ENCODE measurements at places on chromosomes 2 and 18.

- DNase-seq: no peak
Measured at GRCh38 chr2:24469148-24469650, 21.9 kb upstream of the NCOA1 start.

- DNase-seq: no peak
Measured at GRCh38 chr2:37421686-37422085, 77.3 kb downstream of the QPCT start.

GRCh38 chr2:65877331-65878010 is 445.1 kb upstream of the SPRED2 start:
- DNase-seq: no peak

GRCh38 chr18:67417864-67418523 is 98.5 kb downstream of the DSEL start:
- DNase-seq: no peak

DNA sequence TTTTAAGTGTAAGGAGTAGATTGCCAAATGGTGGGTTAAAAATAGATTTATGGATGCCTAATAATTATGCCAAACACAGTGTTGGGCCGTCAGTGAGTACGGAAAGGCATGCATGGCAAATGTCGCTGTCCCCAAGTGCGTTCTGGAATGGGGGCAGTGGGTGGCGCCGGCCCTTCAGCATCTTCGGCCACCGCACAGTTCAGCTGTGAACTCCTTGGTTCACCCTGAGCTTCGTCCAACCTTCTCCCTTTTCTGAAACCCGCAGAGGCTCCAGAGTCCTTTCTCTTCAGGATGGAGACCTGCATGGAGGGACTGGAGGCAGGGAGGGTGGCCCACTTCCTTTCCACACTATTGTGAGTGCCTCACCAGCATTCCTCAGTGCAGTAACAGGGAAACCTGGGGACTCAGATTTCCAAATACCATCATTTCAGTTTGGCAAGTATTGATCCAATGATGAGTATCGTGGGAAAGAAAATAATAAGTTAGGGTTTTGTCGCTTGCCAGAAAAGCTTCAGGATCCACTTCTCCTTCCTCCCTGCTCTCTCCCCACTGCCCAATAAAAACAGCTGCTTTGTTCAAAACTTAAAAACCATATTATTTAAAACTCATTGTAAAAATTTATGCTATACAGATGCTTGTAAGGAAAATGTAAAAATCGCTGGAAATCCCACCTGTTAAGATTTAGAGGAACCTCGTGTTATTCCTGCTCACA is 74.6 kb upstream of the TXNDC2 start:
- no peak for DNase-seq

DNA sequence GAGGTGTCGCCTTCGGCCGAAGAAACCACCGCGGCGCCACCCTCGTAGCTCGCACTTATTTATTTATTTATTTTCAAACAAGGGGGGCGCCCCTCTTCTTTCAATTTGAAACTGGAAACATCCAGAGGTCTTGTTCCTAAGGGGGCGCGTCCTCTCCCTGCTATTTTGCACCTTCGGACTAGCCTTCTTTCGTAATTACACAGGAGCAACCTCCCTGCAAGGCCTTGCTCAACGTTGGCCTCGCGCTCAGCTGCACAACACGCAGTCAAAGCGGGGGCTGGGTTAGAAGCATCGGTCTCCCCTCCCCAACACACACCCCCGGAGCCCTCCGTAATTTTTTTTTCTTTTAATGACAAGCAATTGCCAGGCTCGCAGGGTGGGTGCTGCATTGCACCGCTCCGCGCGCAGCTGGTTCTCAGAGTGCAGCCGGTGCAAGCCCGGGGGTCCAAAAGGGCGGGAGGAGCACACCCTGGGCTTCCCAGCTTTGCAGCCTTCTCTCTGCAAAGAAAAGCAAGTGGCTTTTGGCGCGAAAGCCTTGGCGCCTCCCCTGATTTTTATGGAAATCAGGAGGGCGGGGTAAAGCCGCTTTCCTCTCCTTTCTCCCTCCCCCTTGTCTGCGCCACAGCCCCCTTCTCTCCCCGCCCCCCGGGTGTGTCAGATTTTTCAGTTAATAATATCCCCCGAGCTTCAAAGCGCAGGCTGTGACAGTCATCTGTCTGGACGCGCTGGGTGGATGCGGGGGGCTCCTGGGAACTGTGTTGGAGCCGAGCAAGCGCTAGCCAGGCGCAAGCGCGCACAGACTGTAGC is at the start of gene MYCN:
Gene MYCN (plus strand): TSS at position 697 of the 807 bp plus-strand sequence. CDS start 1,515 bp downstream, outside the sequence.
- DNase-seq: peak; percentile 73

DNA sequence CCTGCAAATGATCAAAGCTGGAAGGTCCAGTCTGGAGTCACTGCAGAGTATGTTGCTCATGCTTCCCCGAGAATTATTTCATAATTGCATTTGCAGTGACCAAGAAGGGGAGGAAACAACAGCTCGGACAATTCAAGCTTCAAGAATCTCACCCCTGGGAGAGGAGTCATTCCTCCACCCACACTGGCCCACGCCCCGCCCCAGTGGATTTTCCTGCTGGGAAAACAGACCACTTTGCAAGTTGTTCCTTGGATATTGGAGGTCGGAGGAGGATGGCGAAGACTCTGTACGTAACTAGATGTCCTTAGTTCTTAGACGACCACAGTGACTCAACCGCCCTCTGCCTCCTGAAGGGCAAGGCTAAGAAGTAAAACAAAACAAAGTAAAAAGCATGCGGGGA is 159.4 kb downstream of the TPO start:
- no peak for DNase-seq

DNA sequence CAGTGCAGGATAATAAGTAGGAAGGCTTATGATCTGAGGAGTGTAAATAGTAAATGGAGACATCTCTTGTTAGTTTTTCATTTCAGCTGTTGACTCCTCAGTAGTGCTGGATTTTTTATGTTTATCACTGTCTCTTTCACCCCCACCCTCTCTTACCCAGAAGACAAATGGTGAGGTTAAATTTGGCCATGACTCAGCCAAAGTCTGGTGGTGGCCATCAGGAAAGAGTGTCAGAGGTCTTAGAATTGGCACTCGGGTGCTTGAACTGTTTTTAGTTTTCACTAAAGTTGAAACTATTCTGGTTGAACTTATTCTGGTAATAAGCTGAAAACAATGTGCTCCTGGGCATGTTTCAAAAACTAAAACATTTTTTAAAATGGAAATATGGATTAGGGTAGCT is 123.3 kb downstream of the FHOD3 start:
- DNase-seq: no peak

DNA sequence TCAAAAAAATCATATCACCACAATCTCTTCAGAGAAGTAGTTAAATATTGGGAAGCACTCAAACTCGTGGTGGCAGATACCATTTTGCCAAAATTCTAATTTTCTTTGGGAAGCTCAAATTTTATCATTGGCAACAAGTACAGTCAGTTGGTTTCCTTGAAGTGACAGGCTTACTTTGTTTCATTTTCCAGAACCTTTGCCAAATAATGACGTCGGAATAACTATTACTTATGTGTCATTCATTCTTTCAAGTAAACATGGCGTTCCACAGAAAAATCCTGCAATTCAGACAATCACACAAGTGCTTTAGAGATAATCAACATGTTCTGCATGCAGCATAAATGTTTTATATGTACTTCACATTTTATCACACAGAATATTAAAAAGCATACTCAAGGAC is 5.4 kb downstream of the TTLL4 start:
- no peak for DNase-seq

GRCh38 chr2:239180526-239181073 is 220.2 kb downstream of the HDAC4 start:
- no peak for DNase-seq

- no peak for DNase-seq
Measured at GRCh38 chr2:15048000-15048399, 415.5 kb downstream of the LRATD1 start.

DNA sequence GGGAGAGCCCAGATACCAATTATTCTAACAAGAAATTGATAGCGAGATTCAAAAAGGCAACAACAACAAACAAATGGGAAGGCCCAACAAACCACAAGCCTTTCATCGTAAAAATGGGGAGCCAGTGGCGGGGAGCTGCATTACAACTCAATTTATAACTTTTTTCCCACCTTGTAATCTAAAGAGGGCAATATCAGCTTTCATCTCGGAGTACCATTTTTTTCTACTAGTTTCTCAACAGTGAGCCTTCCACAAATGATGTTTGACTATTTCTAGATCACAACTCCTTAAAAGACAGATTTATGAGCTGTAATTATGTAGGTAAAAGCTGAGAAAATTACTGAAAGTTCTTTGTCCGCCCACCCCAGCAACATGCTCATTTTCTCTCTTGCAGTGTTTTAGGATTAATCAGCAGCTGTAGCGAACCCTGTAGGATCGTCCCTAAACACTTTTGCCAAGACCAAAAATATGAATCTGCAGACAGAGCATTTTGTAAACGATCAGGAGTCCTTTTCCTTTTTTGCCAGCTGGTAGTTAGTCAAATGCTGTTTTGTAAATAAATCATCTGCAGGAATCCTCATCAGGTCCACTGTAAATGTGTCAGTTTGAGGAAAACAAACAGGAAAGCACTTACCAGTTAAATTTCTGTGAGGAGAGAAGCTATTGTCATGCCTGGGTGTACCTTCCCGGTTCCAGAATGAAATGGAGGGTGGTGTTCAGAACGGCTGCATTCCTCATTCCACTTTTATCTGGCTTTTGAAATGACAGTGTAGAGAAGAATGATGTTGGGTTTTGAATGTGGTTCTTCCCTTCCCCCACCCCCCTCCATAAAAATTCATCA is 53.2 kb downstream of the EEF1B2 start:
- DNase-seq: no peak

- no peak for DNase-seq
Measured at GRCh38 chr2:207395535-207396251, 134.1 kb upstream of the CREB1 start.

GRCh38 chr2:183838295-183838694 is 714.1 kb downstream of the NUP35 start:
- no peak for DNase-seq

DNA sequence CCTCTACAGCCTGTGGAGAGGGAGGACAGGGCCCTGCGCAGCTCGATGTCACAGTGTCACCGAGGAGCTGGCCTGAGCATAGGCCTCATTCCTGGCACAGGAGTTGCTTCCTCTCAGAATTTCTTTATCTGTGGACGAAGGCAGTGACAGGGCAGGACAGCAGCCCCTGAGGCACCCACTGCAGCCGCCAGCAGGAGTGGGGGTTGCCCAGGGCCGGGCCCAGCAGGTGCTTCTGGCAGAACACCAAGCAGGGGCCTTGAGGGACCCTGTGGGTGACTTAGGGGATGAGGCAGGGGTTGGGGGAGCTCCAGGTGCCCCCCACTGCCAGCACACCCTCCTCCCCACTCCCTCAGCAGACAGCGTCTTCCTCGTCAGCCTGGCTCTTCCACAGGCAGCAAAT is 290.0 kb downstream of the PHLPP1 start:
- no peak for DNase-seq

- no peak for DNase-seq
Measured at GRCh38 chr2:136242687-136243277, 124.8 kb upstream of the CXCR4 start.

DNA sequence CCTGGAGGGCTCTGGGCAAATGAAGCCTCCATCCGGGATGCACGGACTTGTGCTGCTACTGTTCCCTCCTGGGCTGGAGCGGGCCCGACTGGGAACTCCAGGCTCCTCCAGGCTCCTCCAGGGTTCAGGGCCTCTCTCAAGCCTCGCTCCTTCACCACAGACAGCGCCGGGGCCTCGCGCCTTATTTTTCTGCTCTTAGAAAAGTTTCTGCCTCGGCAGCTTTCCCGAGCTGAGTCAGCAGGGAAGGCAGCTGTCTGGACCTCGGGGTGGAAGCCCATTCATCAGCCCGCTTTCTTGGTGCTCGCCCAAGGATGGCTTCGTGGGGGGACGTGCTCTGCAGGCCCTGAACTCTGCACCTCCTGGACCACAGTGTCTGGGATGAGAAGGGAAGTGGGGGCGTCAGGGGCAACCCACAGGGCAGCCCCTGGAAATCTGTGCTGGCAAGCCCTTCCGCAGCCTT is 12.9 kb upstream of the TEX51 start:
- DNase-seq: peak; percentile 35

- DNase-seq: no peak
Measured at GRCh38 chr2:74887445-74887951, 53.6 kb downstream of the HK2 start.

DNA sequence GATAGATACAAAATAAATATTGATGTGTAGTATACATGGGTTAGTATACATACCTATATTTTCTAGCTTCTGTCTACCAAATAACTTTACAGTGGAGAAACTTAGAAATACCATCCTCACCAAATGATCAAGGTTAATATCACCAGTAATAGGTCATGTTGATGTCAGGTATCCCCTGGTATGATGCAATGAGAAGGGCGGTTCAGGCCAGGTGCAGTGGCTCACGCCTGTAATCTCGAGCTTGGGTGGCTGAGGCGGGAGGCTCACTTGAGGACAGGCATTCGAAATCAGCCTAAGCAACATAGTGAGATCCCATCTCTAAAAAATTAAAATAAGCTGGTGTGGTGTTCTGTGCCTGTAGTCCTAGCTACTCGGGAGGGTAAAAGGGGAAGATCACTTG is 38.6 kb downstream of the CIB4 start:
- no peak for DNase-seq

DNA sequence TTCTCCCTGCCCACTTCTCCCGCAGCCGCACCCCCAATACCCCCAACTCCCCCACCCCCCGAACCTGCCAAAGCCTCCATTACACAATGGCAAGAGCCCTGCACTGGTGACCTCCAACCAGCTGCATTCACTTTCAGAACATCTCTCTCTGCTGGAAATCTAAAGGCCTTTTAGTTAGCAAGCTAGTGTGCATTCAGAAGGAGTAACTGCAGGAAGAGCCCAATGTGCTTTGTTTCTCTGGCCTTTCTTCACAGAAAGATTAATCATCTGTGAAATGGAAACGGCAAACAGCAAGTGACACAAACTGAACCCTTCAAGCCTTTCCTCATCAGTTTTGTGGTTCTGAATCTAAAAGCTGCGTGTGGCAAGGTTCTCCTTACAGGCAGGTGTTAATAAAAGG is 124.2 kb downstream of the OLA1 start:
- DNase-seq: no peak

DNA sequence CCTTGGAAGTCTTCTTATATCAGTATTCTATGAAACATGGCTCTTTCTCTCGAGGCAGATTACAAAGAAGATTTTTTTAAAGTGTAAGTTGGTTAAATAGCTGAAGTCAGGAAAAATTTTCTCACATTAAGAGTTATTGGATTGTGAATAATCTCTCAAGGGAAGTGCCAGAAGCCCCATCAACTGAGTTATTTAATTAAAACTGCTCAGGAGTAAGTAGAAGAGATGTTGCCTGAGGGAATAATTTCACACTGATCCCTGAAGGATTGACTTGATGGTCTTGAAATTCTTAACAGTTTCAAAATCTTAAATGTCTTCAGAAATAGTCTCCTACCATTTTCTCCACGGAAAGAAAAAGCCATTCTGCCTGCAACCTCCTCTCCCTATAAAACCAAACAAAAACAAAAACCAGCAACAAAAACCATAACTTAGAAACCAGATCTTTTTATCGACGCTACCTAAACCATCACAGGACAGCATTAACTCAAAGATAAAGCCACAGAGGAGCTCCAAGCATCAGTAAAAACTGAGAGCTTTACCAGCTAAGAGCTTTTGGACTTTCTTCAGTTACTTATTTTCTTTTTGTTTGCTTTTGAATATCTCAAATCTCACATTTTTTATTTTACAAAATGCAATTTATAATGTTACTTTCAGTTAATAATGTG is 12.9 kb downstream of the CD226 start:
- no peak for DNase-seq
